ENCODE measurements at places on chromosomes 7 and 10. TPM values are rescaled to one million over a fixed set of nuclear protein-coding genes. Genes with fewer than 3 reads are reported as not detected.

DNA sequence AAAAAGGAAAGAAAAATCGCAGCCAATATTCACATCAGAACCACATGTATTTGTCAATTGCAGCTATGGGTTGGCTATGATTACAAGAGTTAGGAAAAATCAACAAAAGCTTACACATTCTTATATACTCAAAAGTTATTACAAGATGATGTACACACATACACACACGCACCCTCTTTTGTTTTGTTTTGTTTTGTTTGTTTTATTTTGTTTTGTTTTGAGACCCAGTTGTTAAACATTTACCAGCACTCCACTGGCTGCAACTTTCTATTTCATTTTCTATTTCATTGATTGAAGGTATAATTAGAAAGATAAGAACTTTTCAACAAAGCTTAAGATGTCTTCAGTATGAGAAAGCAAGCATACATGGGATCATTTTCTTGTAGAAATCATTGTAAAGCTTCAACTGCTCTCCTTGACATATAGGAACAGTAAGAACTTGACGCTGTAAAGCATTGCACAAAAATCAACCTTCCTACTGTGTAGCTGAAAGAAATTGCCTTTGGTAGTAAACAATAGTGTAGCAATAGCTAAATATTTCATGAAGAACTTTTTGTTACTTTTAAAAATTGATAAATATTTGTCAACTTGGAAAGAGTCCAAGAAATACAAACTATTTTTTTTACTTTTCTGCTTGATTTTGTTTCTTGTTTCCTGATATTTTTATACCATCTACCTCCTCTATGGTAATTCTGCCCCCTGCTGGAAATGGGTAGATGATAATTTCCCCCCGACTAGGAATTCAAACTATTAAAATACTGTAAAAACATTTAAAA, 205.9 kb downstream of the MBL2 start:
- no peak for DNase-seq

DNA sequence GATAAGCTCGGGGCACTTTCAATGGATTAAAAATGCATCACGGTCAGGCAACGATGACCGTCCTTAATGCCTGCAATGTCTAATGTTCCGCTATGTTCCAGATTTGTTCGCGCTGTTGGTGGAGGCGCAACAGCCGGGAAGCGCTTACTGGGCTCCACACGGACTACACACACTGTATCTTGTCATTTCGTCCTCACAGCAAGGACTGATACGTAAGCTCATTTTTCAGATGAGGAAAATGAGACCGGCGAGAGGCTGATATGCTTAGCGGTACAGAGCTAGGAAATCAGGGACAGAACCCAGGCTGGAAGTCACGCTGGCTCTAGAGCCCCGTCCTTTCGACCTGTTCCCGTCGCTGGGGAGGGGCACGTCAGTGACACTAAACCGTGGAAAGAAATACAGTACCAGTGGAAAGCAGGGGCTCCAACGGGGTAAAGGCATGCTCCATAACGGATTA, 670 bp downstream of the TPK1 start:
- peak; percentile 53 for DNase-seq

- no peak for DNase-seq
Observed at GRCh38 chr10:81109200-81109752, 571.6 kb downstream of the SH2D4B start.

DNA sequence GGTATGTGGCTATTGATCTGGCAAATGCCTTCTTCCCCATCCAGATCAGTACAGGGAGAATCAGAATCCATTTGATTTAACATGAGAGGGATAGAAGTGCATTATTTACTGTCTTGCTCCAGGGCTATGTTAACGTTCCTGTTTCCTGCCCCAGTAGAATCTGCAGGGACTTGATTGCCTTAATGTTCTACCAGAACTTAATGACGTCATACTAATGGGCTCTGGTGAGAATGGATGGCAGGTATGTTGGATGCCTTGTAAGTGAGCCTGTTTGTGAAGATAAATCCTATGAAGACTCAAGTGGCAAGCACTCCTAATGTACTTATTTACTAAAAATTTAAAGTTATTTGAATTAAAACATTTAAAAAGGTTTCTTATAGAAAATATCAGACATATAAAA, 44.5 kb upstream of the CHCHD3 start:
- no peak for DNase-seq

DNA sequence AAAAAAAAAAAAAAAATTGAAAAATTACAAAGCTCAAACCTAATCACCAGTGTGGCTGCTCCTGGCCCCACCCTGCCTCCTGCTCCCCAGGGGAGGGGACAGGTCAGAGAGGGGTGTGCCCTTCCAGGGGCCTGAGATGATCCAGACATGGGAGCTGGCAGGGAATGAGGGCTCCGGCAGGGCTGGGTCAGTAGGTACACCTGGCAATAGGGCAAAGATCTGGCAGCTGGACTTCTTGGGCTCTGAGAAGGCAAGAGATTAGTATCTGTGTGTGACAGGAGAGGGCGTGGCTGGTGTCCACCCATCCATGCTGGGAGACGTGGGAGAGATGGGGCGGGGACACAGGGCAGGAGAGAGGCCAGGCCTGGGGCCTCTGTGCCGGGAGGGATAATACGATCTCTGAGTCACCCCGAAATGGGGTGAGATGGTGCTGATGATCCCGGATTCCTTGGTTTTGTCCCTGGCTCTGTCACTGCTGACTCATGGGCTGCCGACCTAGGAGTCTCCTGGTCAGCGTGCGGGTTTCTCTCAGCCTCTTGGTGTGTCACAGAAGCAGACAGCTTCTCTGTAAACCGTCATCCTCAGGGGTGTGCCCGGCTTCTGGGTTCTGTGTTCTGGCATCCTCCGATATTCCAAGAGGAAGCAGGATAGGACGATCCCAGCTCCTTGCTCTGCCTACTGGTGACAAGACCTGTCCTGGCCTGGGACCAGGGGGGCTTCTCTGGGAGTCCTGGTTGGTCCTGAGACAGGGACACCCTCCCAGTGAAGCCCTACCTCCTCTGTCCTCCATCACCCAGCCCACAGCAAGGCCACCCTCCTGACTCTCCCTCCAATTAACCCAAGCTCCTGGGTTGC, 8.2 kb upstream of the CLDN4 start:
- no peak for DNase-seq

- DNase-seq: no peak
Observed at GRCh38 chr7:16465469-16466361, at the start of gene SOSTDC1. Gene SOSTDC1, minus strand, starts transcription at chr7:16465738. Its CDS starts 70 bp downstream, at chr7:16465668.

CNNM1 gene
- total RNA-seq: 0.10 TPM

HECW1 gene
- total RNA-seq: not detected

OGA gene
- total RNA-seq: 79.8 TPM

PNLIPRP2 gene
- total RNA-seq: not detected

MRM2 gene
- total RNA-seq: 23.5 TPM

C10orf53 gene
- total RNA-seq: not detected

COL1A2 gene
- total RNA-seq: 78.1 TPM

HOXA2 gene
- total RNA-seq: 0.12 TPM
